ENCODE measurements at places on chromosomes 16 and 17.

- DNase-seq = no peak
Observed at GRCh38 chr17:6035801-6036394, 34.3 kb upstream of the WSCD1 start.

- no peak for DNase-seq
Observed at GRCh38 chr16:23829454-23829853, 6.3 kb upstream of the PRKCB start.

DNA sequence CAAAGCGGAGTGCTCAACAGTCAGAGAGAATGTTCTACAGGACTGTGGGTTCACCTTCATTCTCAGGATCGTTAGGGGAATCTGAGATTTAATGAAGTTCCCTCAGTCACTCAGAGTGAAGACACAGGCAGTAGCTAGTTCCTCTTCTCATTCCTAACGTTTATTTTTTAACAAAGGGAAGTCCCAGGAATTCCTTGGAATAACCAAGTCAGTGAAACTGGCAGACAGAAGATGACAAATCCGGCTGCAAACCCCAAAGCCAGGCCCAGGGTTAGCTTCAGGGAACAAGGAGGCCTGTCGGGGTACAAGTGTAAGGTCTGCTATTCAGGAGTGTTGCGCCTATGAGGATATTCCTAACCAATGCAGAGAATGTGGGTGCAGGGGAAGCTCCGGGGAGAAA is 42.0 kb downstream of the COTL1 start:
- no peak for DNase-seq

DNA sequence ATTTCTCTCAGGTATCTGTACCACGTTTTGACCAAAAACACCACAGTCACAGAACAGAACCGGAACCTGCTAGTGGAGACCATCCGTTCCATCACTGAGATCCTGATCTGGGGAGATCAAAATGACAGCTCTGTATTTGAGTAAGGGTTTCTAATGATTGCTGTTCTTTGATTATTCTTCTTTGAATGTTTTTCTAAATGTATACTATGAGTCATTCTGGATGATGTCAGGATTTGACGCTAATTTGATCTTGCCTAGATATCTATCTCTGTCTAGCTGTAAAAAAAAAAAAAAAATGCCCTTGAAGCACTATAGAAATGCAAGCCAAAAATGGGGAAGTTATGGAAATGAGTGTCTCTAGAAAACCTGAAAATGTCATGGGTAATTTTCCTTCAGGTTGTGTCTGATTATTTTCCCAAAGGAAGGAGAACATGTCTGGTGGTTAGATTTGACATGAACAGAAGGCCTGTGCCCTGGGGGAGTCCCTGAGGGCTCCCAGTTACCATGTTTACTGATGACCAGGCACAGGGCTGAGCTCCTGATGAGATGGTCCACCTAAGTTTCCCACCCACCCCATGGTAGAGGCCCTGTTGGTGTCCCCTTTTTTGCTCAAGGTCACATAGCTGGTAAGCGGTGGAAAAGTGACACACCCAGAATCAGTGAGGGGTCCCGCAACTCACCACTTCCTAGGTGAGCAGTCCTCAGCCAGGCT is 13.6 kb downstream of the CLEC16A start:
- DNase-seq = peak; percentile 38

- no peak for DNase-seq
Observed at GRCh38 chr17:40347319-40348135, 17.0 kb downstream of the GJD3 start.

DNA sequence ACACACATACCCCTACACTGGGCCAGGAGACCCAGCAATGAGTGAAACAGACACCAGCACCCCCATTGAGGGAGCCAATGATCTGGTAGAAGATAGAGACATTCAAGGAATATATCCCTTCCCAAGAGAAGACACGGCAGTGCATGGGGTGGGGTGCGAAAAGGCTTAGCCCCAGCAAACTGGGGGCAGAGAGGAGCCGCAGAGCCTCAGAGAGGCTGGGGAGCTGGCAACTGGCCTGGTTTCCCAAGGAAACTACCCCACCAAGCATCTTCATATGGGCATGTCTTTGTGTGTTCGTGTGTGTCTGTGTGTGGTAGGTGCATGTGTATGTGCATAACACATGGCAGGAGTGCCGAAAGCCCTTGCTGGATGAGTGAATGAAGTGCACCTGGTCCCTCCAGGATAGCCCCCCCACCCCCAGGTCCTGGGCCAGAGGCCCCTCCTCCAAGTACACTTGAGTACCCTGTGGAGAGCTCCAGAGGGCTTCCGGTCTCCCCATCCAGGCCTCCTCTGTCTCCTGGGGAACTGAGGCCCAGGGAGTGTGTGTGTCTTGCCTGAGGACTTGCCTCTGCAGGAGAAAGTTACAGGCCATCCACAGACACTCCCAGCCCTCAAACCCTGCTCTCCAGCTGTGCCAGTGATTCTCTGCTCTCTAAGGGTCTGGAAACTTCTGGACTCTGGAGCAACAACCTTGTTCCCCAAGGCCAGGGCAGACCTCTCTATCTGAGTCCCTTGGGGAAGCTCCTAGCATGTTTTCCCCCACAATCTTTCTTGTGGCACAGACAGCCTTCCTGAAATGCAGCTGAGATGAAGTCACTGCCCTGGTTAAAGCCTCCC is 15.9 kb downstream of the TBX2 start:
- DNase-seq = no peak

DNA sequence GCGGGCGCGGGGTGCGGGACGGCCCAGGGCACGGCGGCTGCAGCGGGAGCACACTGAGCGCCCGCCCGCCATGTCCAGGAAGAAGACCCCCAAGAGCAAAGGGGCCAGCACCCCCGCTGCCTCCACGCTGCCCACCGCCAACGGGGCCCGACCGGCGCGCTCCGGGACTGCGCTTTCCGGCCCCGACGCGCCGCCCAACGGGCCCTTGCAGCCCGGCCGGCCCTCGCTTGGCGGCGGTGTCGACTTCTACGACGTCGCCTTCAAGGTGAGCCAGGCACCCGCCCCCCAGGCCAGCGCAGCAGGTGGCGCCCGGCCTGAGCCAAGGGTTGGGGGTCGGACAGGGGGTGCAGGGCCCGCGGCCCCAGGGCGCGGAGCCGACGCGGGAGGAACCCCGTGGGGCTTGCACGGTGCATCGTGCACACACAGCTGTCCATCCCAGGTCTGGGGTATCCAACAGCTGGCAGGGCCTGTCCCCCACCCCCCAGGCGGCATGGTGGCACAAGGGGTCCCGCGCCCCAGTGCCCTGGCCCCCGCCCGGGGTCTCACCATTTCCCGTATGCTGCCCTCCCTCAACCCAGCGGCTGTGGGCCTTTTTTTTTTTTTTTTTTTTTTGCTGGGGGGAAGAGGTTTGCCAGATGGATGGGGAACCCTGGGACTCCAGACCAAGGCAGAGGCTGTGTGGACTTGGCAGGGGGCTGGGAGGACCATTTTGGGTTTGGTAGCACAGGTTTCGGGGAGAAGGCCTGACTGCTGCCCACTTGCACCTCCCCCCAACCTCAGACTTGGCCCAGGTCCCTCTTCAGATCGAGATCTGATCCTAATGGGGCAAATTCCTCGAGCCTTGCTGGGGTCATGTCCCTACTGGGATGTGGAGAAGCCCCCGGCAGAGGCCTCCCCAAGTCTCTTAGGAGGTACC is 547 bp downstream of the RAB26 start:
- DNase-seq = no peak

DNA sequence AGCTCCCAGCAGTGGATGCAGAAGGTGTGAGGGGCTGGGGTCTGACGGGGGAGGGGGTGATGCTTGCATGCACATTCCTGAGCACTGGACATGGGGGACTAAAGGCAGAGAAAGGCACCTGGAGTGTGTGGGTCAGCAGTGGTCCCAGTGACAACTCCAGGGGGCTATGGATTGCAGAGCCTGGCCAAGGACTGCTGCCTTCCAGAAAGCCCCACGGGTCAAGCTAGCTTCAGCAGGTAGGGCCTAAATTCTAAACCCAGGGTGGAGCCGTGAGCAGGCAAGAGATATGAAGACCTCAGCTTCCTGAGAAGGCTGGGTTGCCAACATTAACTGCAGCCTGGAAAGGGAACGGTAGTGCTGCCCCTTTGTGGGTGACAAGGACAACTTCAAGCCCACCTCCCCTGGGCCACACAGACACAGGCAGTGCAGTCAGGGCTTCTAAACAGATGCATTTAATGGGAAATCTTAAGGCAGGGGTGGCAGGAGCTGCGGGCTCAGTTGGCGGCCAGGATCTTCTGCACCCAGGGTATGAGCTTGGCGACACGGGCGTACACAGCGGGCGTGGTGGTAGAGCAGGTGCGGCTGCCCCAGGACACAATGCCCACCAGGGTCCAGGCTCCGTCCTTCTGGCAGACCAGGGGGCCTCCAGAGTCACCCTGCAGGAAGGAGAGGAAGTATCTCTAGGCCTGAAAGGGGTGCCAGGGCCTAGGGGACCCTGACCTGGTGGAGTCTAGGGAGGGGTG is 3.1 kb downstream of the CTRB2 start:
- DNase-seq = no peak

GRCh38 chr17:35486920-35487732 is 38.6 kb upstream of the SLFN13 start:
- peak; percentile 77 for DNase-seq

DNA sequence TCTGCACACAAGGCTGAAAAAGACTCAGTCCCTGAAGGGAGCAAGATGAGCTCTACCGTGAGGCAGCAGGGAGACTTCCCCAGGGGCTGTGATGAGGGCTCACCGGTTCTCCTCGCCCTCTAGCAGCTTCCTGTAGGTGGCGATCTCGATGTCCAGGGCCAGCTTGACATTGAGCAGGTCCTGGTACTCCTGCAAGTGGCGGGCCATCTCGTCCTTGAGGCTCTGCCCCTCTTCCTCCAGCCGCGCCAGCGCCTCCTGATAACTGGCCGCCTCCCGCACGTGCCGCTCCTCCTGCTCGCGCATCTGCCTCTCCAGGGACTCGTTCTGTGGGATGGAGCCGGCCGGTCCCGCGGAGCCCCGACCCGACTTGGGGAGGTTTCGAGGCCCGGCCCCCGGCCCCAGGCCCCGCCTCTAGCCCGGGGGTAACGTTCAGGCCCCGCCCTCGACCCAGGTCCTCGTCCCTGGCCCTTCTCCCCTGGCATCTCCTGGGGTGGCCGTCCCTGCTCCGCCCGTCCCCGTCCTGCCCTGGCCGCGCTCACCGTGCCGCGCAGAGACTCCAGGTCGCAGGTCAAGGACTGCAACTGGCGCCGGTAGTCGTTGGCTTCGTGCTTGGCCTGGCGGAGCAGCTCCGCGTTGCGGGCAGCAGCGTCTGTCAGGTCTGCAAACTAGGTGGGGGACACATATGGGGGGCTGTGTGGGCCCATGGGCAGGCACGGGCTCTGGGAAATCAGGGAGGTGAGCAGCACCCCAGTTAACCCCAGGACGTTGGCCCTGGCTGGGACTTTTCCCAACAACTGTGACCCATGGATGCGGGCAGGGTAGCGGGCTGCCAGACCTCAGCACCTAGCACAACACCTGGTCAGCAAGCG is 3.9 kb downstream of the GFAP start:
- peak; percentile 14 for DNase-seq

Data from GF-D8 (cell line).